ENCODE measurements at places on chromosomes 5 and 9.

DNA sequence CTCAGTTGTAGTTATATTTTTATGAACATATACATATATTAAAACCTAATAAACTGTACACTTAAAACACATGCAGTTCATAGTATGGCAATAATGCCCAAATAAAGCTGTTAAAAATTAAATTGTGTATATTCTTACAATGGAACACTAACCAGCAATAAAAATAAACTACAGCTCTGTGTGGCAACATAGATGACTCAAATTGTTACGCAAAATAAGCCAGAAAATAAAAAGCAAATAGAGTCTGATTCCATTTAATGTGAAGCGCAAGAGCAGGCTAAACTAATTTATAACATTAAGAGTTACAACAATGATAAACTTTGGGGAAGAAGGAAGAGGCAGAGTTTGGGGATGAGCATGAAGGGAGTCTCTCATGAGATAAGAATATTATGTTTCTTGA lies 597.3 kb downstream of the TLE1 start:
- DNase-seq: no peak

- DNase-seq: no peak
Measured at GRCh38 chr5:151627650-151628049, 36.5 kb upstream of the FAT2 start.

DNA sequence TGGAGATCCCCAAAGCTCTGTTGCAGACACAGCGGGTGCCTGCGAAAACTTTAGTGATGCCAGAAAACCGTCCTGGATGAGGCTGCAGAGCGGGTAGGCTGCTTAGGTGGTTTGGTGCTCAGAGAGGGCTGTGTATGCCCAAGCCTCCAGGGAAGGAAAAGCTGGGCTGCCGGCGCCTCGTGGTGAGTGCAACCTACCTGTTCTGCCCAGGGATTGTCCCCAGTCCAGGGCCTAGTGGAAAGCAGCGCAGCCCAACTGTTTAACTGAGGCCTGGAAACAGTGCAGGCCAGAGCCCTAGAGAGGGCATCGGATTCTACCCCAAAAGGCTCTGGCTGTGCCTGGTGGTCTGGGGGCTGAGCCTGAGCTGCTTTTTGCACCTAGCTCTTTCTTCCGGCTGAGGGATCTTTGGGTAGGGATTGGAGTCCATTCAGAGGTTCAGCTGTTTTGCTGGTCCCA lies 2.8 kb downstream of the LMX1B start:
- DNase-seq: no peak

- peak; percentile 66 for DNase-seq
Measured at GRCh38 chr9:136228107-136228875, 17.3 kb downstream of the QSOX2 start.

DNA sequence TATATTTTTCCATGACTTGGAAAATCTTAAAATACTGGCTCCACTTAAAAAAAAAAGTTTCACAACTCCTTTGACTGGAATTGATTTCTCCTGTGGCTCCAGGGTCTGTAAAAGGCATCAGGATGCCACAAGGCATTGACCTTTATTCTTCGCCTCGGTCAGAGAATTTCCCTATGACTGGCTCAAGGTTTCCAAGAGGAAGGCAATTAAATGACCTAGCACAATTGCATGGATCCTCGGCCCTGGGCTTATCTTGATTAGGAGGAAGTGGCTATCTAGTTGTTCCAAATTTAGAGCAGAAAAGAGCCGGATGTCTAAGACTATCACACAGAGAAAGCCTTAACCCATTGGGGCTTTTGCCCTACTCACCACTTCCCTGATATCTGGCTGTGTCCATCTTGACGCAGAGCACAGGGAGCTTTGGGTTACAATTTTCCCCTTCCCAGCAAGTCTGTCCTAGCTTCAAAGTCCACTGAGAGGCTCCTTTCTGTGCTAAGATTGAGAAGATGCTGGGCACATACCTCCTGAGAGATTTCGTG lies 56.9 kb upstream of the COL15A1 start:
- no peak for DNase-seq

GRCh38 chr9:22141908-22142307 lies 132.8 kb upstream of the CDKN2B start:
- DNase-seq: no peak

GRCh38 chr5:16669776-16670175 lies 53.0 kb upstream of the RETREG1 start:
- peak; percentile 58 for DNase-seq

GRCh38 chr9:16221366-16221765 lies 649.1 kb downstream of the BNC2 start:
- DNase-seq: no peak

- no peak for DNase-seq
Measured at GRCh38 chr9:68821911-68822310, 116.9 kb downstream of the PIP5K1B start.

- peak; percentile 71 for DNase-seq
Measured at GRCh38 chr5:171647904-171648260, 137.7 kb upstream of the SMIM23 start.

GRCh38 chr9:97889941-97890887 lies 32.1 kb downstream of the TRMO start:
- no peak for DNase-seq

GRCh38 chr5:43583724-43584123 lies 19.3 kb upstream of the NNT start:
- no peak for DNase-seq

GRCh38 chr9:29958469-29958868 lies 2385.2 kb upstream of the C9orf72 start:
- no peak for DNase-seq

DNA sequence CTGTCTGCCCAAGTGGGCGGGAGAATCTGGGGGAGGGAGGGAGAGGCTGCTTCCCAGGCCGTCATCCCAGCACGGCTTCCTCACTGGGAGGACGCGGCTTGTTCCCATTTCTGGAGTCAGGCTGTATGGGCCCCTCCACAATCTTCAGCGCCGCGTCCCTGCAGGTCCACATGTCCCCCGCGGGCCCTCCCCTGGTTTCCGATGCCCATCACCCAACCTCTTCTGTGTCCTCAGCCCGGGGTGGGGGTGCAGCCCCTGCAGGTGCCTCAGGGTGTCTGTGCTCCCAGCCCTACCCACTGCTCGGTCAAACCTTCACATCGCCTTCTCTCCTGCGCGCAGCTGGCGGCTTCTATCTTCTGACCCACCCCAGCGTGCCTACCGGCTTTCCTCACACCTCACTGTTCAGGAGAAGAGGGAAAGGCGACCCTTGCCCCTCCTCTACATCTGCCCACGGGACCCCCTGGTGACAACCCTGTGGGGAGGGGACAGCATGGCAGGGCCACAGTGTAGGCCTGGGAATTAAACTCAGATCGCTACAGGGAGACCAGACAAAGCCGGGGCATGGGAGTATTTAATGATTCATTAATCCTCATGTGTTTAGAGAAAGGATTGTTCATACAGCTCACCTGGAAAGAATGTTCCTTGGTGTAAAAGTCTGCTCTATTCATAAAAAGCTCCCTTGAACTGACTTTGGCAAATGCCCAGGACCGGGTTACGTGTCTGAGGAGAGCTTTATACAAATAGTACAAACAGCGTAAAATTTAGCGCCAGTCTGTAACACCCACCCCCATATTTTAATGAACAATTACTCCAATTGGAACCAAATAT lies 145.1 kb downstream of the IRX1 start:
- no peak for DNase-seq

DNA sequence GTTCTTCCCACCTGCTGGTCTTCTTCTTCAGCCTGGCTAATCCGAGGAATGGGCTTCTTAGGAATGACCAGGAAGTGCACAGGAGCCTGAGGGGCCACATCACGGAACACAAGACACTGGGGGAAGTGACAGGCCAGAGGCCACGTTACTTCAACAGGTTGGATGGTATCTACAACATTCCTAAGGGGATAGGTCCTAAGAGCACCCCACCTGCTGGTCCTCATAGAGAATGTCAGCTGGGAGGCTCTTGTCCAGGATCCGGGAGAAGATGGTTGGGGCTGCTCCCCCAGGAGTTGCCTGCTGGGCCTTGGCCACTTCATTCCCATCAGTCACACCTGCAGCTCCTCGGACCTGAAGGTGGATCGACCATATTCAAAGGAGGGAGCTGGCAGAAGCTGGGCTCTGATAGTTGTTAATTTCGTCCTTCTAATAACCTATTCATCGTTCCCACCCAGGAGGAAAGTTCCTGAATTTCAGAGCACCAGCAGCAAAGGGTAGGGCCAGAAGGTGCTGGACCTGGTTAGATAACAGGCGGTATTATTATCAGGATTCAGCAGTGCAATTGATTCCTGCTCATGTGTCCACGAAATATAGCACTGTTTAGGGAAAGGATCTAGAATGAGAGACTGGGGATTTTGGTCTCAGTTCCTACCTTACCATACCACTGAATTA lies 1.3 kb downstream of the HINT2 start:
- peak; percentile 35 for DNase-seq

DNA sequence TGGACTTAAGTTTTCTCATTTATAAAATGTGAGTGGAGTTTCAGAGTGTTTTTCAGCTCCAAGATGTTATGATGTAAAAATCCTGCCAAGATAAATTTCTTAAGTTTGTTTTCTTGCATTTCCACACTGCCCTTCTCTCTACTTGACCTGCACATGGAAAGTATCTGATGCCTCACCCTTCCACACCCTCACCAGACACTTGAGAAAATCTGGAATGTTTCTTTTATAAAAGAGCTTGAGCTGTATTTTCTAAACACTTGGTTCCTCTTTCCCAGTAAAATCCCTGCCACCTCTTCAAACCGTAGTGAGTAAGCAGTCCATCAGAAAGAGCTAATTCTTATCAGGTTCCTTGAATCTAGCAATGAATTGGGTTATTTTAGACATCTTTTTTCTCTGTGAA lies 42.9 kb downstream of the FOXD1 start:
- no peak for DNase-seq

GRCh38 chr5:109256486-109256885 lies 153.3 kb downstream of the PJA2 start:
- DNase-seq: no peak

DNA sequence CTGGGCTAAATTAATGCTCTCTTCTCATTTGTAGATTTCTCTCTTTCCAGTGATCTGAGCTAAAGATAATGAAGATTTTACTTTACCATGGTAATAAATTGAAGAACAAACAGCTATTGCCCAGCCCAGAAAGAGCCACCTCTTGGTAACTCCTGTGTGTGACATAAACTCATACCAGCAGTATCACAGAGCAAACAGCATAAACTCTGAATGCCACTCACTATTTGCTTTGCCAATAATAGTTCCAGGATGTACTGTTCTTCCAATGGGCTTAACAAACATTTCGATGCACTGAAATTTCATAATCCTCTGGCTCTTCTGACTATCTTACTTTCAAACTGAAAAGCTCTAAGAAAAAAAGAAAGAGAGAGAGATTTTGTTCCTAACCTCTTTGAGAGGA lies 69.8 kb upstream of the RASEF start:
- no peak for DNase-seq

- no peak for DNase-seq
Measured at GRCh38 chr9:90874194-90874593, 72.6 kb downstream of the SYK start.

- no peak for DNase-seq
Measured at GRCh38 chr9:19255821-19256220, 25.3 kb downstream of the DENND4C start.

DNA sequence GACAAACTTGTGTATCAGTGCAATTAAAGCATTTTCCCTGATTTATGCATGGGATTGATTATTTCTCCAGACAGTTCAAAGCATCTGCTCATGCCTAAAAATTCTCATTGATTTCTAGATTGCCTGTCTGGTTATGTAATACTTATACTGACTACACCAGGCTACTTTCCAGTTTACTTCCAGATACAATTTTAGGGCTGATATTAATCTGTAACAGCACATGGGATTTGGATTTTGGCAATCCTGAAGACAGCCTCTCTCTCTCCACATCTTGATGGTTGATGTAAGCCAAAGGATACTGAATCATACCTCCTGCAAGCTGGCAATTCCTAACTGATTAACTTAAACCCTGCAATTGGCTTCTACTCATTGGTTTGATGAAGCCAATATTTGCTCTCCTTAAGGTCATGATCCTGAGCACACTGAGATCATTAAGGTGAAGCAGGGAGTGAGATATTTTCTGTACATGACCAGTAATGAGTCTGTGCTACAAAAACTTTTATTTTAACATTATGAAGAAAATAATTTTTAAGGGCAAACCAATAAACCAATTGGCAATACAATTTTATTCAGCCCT lies 25.7 kb upstream of the FBXL7 start:
- peak; percentile 7 for DNase-seq

DNA sequence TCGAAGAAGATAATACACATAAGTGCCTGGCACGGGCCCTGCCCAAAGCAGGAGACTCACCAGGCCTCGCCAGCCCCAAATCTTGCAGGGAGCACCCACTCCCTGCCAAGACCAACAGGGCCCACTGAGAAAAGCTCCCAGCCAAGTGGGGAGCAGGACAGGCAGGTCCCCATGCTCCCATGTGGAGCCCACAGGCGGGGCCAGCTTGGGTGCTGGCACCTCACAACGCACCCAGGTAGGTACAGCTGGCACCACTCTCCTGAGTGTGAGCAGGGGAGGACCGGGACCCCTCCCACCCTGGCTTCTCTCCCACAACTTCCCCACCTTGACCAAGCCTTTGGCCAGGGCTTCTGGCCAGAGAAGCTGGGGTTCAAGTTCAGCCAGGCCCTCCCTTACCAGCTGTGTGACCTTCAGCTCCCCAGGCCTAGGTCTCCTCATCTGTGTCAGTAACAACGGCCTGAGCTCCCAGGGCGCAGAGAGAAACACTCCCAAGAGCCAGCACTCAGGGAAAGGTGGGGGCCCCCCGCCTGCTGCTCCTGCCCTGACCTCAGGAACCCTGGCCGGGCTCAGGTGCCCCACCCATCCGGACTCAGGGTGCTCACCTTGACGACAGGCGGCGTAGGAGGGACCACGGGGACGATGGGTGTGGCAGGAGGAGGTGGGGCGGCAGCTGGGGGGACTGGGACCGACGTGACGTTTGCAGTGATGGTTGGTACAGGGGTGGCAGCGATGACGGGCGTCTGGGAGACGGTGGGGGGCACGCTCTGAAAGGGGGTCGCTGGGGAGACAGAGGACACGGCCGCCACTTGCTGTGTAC lies 17.8 kb downstream of the BRD3 start:
- no peak for DNase-seq

DNA sequence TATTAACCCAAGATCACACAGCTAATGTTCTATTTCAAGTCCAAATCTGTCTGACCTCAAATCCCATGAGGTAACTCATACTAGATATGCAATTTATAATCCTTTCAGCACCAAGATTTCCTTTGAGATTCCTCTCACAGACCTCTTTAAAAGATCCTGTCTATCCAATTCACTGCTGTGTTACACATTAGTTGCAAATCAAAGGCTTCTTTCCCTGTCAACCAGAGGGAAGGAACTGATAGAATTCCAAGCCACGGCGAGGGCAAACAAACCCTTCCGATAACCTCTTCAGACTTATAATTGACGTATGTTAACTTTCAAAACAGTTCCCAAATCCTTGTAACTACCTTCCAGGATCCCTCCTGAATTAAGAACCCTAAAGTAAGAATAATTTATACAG lies 168.9 kb downstream of the DRD1 start:
- DNase-seq: peak; percentile 74

- peak; percentile 13 for DNase-seq
Measured at GRCh38 chr5:176994460-176995121, 12.0 kb downstream of the UIMC1 start.

- DNase-seq: peak; percentile 65
Measured at GRCh38 chr5:89968958-89969381, 440.6 kb downstream of the CETN3 start.

Data from fibroblast of upper back skin (primary cell).